Natural killer cell treated with Interleukin-12 subunit alpha and Interleukin-12 subunit beta and Interleukin-15 and Interleukin-18, amount 100 ng/mL, for 72 hours (primary cell): ENCODE measurements at places on chromosomes 3 and 15. TPM values are rescaled to one million over a fixed set of nuclear protein-coding genes. Genes with fewer than 3 reads are reported as not detected.

DNA sequence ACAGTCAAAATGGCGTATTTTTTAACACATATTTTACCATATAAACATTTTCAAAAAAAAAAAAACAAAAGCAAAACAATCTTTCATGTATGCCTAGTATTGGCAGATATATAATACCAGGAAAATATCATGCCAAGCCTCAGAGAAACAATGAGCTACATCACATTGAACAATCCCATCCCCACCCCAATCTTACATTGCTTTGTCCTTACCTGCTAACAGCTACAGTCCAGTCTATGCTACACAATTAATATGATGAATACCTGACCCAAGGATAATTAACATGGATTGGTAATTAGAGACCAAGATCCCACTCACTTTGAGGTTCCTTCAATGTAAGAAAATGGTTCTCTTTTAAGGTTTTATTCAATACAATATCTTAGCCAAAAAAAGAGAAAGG is 7.6 kb upstream of the SATB1 start:
- DNase-seq: no peak

DNA sequence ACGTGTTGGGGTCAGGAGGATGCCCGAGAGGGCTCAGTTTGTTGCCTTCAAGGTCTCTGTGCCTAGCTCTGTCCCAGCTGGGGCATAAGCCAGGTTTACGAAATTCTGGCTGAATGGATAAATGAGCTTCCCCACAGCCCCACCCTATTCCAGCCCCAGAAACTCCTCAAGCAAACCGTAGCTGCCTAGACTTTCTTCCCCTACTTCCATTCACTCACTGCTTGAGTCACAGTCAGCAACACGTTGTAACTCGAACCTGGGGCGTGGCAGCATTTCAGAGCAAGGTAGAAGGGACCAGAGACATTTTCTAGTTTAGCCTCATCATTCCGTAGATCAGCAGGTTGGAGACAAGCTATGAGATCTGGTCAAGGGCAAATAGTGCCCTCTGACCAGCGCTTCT is 24.2 kb downstream of the NMNAT3 start:
- DNase-seq: no peak

The CLDN1 gene
- total RNA-seq: not detected

The FETUB gene
- total RNA-seq: not detected

The CPLX3 gene
- 0.43 TPM for total RNA-seq

DNA sequence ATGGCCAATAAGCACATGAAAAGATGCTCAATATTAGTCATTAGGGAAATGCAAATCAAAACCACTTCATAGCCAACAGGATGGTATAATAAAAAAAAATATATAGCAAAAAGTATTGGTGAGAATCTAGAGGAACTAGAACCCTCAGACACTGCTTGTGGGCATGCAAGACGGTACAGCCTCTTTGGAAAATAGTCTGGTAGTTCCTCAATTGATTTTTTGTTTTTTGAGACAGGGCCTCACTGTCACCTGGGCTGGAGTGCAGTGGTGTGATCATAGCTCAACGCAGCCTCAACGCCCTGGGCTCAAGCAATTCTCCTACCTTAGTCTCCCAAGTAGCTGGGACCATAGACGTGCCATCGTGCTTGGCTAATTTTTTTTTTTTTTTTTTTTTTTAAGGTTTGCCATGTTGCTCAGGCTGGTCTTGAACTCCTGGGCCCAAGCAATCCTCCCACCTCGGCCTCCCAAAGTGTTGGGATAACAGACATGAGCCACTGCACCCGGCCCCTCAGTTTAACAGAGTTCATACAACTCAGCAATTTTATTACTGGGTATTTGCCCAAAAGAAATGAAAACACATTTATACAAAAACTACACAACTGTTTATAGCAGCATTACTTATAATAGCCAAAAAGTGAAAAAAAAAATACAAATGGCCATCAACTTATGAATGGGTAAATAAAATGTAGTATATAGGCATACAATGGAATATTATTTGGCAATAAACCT is 5.1 kb downstream of the PRC1 start:
- no peak for DNase-seq

- no peak for DNase-seq
These were observed 264.0 kb downstream of the TJP1 start for GRCh38 chr15:29558261-29558660.

The MOBP gene
- not detected for total RNA-seq

- no peak for DNase-seq
These were observed 136.3 kb downstream of the NUP210 start for GRCh38 chr3:13283877-13284264.
